ENCODE measurements at places on chromosomes 6 and 20.

GRCh38 chr20:47886454-47887041 lies 101.3 kb upstream of the SULF2 start:
- no peak for DNase-seq

DNA sequence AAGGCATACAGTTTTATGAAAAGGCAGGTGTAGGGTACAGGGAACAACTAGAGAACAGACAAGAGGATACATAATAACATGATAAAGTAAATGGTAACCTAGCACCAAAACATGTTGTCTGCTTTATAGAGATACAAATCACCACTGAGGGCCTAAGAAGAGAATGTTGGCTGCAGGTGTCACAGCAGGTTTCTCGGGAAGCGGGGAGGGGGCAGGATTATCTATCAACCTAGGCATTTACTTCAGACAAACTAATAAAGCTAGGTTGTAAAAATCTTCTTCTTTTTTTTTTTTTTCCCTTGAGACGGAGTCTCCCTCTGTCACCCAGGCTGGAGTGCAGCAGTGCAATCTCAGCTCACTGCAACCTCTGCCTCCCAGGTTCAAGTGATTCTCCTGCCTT lies 22.7 kb downstream of the PIM1 start:
- no peak for DNase-seq

GRCh38 chr6:125188594-125189203 lies 35.1 kb downstream of the TPD52L1 start:
- DNase-seq: no peak

- DNase-seq: peak; percentile 54
Observed at GRCh38 chr6:118894425-118895260, 691 bp downstream of the ASF1A start.

- DNase-seq: no peak
Observed at GRCh38 chr6:113651120-113651519, 206.0 kb upstream of the MARCKS start.

DNA sequence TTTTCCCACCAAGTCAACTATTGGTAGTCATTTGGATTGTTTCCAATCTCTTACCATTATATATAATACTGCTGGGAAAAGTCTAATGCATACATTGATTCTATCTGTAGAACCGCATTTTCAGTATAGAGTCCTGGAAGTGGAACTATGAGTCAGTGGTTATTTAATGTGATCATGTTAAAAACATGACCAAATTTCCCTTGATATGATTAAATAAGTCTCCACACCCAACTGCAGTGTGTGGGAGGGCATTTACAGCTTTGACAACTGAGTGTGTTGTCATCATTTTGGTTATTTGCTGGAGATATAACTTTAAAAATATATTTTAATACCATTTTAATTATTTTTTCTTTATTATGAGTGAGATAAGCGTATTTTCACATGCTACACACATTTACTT lies 1027.6 kb downstream of the EYS start:
- no peak for DNase-seq

GRCh38 chr6:30810813-30811339 lies 66.5 kb upstream of the IER3 start:
- no peak for DNase-seq

DNA sequence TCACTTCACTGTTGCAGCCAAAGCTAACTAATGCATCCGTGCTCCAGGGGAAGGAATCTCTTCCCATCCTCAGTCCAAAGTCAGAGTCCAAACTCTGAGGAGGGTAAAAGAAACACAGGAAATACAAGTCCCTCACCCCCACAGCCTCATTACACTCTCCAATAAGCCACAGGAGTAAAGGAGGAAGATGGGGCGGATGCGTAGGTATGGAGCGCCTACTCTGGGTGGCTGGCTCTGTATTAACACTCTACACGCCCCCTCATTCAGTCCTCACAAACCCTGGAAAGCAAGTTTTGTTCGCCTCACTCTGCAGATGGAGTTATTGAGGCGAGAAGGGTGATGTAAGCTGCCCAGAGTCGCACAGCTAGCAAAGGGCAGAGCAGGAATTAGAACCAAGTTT lies 242.9 kb downstream of the NRN1 start:
- no peak for DNase-seq
